ENCODE measurements at places on chromosomes 2 and 18.

GRCh38 chr2:137207030-137207429, 441.7 kb downstream of the THSD7B start:
- no peak for DNase-seq

DNA sequence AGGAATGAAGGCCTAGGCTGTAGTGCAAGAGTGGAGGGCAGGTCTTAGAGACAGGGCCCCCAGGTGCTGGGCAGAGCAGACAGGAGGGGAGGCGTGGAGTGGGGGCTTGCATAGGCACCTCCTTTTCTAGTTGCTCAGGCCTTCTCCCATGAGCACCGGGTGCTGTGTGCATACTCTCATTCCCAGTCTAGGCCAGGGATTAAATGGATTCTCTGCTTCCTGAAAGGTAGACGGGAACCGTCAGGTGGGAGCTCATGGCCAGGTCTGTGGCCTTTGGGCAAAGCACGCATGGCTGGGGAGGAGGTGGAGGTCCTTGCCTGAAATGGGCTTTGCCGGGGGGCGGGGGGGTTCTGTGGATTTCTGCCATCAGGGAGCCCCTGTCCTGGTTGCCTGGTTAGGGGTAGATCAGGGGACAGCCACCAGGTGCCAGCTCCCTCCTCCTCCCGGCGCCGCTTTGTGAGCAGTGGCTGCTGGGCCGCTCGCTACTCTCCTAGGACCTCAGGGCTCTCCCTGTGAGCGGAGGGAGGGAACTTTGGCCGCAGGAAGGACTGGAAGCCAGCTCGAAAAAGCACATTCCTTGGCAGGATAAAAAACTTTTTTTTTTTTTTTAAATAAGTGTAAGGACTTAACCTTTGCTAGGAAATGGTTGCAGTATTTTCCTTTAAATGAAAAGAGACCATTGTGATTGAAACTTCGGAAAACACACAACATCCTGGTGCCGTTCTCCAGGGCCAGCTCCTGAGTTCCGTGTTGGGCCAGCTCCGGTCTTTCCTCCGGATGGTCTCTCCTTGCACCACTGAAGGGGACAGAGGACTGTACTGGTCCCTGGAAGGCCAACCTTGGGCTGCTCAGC, 82.8 kb upstream of the HAAO start:
- DNase-seq = no peak

DNA sequence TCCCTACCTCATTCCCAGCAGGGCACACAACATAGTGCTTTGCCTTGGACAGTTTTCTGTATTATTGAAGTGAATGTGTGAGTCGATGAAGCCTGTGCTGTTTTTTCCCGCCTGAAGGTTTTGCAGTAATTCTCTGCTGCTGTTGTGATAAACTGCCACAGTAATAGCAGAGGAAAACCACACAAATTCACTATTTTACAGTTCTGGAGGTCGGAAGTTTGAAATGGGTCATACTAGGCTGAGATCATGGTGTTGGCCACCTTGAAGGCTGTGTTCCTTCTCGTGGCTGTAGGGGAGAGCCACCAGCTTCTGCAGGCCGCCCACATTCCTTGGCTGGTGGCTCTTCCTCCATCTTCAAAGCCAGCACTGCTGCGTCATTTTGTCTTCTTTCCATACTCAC, 678 bp upstream of the SLC16A14 start:
- no peak for DNase-seq

DNA sequence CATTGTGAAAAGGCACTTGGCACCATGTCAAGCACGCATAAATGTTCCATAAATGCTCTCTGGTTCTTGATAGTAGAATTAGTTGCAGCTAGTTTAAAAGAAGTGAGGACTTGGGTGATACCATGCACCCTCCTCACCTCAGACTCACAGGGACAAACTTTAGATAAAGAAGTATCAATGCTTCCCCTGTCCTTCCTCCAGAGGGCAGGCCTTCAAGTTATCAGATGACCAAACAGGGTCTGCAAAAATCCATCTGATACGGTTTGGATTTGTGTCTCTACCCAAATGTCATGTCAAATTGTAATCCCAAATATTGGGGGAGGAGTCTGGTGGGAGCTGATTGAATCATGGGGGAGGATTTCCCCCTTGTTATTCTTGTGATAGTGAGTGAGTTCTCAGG, 54.1 kb downstream of the C1QL2 start:
- DNase-seq = no peak

Measured in fibroblast of skin of scalp (primary cell).